Suppressor macrophage treated with lipopolysaccharide for 1 hour (primary cell): ENCODE measurements at places on chromosomes 7 and 10.

- DNase-seq, result no peak
Observed at GRCh38 chr7:33486633-33487032, 357.3 kb downstream of the BBS9 start.

GRCh38 chr10:126101736-126102135 is 205.4 kb downstream of the FANK1 start:
- peak; percentile 82 for DNase-seq

GRCh38 chr7:51329696-51330263 is 13.2 kb upstream of the COBL start:
- no peak for DNase-seq

DNA sequence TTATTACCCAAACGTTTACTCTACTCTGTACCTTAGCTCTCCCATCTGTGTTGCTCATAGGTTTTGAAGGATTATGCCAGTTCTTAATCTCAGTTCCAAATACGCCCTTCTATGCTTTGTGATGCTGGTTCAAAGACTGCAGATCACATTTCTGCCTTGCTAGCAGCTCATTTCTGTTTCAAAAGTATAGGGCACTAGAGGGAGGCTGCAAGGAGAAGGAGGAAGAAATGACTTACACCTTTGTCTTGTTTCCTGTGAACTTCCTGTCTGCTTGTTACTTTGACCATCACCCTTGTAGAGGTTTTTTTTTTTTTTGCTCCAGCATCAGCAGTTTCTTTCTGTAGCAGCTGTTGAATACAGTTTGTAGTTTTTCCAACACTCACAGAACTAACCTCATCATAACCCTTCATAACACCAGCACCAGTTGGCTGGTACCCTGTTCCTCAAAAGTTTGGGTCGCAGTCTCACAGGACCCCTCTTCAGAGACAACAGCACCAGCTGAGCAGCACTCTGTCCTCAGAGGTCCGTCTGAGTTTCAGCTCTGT is 16.5 kb downstream of the SLK start:
- DNase-seq, result no peak

DNA sequence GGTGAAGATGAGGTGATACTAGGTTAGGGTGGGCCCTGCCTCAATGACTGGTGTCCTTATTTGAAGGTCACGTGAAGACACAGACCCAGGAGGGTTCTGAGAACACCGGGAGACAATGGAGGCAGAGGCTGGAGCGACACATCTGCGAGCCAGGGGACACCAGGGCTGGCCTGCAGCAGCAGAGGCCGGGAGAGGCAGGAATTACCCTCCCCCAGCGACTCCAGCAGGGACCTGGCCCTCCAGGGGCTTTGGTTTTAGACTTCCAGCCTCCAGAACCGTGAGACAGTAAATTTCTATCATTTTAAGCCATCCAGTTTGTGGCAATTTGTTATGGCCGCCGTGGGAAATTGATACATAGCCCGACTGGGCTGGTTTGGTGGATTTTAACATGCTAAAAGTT is 152.2 kb downstream of the DNAJB6 start:
- no peak for DNase-seq

DNA sequence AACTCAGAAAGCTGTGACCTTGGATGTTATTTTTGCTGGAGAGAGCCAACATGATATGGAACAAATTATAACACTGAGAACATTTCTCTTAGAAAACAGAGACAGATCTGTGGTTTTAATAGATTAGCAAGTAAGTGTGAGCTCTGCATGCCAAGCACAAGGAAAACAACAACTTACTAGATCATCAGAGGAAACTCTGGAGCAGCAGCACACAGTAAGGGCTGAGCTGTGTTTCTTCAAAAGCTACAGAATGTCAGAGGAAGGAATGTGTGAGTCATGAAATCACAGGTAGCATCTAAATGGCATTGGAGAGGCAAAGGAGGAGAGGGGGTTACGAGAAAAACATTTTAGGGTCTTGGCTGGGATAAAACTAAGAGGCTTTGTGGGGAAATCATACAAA is 283.4 kb upstream of the FZD8 start:
- DNase-seq, result no peak

DNA sequence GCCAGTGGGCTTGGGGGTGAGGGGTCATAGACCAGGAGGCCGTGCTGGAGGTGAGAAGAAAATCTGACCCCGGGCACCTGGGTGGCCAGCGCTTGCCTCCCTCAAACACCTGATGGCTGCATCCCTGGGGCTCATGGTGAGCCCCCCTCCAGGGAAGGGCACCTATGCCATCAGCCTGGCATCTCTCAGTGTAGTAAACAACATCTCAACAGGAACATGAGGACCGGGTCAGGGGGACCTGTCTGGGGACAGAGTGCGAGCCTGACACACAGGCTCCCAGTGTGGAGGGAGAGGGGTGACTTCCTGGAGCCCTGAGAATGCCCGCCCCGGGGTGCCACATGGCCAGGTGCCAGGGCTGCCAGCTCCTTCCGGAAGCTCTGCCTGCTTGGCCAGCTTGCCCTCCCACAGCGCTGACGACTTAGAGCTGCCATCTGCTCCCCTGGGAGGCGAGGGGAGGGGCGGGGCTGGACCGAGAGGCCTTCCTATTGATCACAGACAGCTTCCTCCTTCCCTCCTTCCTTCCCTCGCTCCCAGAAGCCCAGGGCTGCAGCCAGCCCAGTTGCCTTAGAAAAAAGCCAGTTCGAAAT is 12.3 kb downstream of the STX1A start:
- peak; percentile 52 for DNase-seq

DNA sequence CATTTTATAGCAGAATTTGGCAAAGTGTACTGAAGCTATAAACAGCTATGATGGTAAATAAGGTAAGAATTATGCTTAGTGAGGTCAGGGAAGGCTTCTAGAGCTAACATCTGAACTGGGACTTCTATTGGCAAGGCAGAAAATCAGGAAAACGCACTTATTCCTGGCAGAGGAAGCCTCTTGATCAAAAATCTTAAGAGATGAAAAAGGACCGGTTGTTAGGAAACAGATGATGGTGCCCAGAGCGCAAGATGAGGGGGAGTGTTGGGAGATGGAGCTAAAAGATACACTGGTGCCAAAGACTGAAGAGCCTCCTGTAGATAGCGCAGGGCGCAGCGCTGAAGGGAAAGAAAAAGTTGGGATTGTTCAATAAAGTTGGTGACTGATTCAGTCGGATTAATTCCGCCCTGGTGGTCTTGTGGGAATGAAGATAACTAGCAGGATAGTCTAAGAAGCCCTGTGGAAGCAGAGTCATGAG is 550 bp upstream of the CALU start:
- no peak for DNase-seq

DNA sequence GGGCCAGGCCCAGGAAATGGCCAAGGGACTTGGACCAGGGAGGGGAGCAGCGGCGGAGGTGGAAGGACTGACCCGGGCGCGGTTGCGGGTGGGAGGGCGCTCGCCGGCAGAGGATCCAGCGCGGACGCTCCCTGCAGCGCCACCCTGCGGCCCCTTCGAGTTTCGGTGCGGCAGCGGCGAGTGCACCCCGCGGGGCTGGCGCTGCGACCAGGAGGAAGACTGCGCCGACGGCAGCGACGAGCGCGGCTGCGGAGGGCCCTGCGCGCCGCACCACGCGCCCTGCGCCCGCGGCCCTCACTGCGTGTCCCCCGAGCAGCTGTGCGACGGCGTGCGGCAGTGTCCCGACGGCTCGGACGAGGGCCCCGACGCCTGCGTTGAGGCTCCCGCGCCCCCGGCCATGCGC is 16.8 kb upstream of the ZNF467 start:
- peak; percentile 75 for DNase-seq

DNA sequence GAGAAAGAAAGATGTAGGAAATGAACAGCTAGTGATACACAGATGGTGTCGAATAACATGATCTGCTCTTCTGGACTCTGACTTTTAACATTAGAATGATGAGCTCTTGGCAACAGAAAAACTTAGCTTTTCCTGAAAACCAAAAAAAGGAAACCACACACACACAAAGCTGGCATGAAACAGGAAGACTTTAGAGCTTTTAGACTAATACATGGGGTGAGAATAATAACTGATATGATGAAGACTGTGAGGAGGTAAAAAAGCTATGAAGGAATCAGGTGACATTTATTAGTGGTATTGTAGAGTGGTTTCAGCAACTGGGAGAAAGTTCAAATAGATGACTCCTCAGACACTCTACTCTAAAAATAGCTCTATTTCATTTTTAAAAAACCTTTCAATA is 491.9 kb downstream of the PARD3 start:
- no peak for DNase-seq

- DNase-seq, result peak; percentile 8
Observed at GRCh38 chr10:74748468-74749031, 77.8 kb upstream of the KAT6B start.

DNA sequence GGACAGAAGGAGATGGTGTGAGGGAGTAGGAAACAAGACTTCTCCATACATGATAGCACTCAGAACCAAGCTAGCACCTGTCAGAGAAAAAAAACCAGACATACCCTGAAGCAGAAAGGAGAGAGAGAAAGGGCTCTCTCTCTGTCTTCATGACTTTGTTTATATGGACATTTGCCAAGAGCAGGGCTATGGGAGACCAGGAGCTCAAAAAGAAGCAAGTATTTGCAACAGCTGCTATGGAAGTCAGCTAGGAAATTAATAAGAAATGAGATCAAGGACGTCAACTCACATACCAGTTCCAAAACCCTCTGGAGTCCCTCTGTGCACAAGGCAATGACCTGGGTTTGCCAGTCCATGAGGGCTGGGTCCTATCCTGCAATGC is 111.6 kb downstream of the SGMS1 start:
- DNase-seq, result no peak

DNA sequence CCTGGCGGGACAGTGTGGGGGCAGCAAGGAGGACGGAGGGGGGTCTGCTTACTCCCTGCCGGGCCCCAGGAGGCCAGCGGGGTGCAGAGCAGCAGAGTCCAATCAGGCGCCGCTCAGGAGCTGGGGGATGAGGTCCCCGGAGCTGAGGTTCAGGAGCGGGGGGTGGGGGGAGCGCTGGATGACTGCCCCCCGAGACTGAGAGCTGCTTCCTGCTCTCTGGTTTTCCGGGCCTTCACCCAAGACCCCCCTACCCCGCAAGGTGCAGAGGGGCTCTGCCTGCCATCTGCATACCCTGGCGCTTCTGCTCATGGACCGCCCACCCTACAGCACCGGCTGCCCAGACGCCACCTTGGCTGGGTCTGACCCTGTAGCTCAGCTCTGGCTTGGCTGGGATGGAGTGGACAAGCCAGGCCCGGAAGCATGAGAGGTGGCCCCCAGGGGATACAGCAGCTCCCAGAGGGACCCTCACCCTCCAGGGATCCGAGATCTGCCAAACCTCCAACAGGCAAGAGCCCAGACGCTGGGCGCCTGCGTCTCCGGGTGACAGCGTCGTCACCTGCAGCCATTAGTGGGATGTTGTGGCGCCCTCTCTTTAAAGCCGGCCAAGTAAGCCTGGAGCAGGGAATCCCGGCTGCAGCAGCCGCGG is 930 bp downstream of the KNDC1 start:
- DNase-seq, result no peak

DNA sequence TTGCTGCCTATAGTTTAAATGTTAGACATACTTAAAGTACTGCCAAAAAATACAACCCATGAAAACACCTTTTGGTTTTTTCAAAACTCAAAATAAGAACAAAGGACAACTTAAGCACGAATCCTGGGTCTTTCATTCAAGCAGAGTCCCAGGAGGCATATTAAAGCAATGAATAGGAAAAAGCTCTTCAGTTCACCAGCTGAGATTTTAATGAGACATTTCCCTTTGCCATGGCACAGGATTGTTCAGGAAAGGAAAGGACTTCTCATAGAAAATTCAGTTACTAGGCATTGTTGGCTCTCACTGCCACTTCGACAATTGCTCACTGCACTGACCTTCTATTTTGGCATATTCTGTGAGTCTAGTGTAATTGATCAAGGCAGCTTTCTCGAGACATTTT is 133.5 kb upstream of the FEZF1 start:
- DNase-seq, result no peak

DNA sequence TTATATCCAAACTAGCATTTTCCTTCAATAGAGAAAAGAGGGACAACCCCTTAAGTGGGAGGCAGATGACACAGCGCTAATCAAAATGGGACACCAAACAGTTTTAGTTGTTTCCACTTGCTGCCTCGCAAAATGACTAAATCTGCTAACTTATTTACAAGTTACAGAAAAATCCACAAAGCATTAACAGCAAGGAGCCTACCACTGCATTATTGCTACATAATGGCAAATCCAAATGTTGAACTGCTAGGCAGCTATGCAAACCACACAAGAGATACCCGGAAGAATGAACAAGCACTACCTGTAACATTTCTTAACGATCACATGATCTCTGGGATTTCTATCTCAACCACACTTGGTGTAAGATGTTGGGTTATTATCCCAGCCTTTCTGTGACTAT is 96.7 kb downstream of the SFMBT2 start:
- DNase-seq, result peak; percentile 43

DNA sequence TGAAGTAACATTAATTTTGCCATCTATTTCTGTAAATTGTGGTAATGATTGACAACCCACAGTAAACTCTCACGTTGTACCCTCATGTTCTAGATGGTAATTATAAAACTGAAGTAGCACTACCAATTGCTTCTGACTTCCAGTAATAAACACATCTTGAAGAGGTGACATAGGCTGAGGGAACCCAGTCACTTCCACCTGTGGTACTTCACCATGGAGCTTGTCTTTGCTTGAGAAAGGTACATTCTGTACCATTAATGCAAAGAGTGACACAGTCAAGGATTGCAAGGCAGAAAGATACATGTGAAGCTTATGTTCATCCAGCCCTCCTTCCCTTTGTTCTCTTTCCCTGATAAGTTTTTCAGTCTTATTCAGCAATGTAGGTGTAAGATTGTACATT is 11.2 kb downstream of the CAPZA2 start:
- no peak for DNase-seq

GRCh38 chr7:148148456-148148855 is 442.1 kb upstream of the C7orf33 start:
- DNase-seq, result no peak

DNA sequence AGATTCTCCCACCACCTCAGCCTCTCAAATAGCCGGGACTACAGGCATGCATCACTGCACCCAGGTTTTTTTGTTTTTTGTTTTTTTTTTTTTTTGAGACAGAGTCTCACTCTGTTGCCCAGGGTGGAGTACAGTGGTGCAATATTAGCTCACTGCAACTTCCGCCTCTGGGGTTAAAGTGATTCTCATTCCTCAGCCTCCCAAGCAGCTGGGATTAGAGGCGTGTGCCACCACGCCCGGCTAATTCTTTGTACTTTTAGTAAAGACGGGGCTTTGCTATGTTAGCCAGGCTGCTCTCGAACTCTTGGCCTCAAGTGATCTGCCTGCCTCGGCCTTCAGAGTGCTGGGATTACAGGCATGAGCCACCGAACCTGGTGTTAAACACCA is 107.5 kb upstream of the KIF5B start:
- no peak for DNase-seq

DNA sequence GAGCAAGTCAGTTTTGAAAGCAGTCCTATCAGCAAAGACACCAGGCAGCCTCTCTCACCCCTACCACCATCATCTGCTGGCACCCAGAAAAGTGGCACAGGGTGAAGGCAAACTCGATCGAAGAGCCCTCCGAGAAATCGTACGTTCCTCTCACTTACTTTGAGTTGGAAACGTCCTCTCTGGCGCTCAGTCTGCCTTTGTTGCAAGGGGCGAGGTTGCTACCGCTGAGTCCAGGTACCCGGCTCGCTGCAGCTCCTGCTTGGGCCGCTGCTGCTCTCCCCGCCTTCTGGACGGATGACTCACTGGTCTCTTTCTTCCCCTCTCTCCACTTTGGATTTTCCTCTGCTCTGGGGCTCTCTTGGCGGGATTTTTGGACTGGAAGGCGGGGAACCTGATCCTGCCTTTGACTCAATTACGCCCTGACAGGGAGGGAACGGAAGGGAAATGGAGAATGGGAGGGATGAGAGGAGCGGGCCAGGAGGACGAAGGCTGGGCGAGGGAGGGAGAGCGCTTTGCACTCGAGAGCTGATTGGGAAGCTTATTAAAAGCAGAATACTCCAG is at the start of gene PTN:
TSS of gene PTN (minus strand) at position 453 of the 561 bp plus-strand sequence. CDS start 88,760 bp downstream, outside the sequence.
- DNase-seq, result no peak
